Stimulated activated CD4-positive, alpha-beta T cell treated with anti-CD3 and anti-CD28 coated beads, TNF-alpha, amount 100 ng/mL, for 1 hour (primary cell): ENCODE measurements at places on chromosomes 4 and X.

- DNase-seq, result no peak
Measured at GRCh38 chr4:150799207-150799606, 215.9 kb downstream of the LRBA start.

DNA sequence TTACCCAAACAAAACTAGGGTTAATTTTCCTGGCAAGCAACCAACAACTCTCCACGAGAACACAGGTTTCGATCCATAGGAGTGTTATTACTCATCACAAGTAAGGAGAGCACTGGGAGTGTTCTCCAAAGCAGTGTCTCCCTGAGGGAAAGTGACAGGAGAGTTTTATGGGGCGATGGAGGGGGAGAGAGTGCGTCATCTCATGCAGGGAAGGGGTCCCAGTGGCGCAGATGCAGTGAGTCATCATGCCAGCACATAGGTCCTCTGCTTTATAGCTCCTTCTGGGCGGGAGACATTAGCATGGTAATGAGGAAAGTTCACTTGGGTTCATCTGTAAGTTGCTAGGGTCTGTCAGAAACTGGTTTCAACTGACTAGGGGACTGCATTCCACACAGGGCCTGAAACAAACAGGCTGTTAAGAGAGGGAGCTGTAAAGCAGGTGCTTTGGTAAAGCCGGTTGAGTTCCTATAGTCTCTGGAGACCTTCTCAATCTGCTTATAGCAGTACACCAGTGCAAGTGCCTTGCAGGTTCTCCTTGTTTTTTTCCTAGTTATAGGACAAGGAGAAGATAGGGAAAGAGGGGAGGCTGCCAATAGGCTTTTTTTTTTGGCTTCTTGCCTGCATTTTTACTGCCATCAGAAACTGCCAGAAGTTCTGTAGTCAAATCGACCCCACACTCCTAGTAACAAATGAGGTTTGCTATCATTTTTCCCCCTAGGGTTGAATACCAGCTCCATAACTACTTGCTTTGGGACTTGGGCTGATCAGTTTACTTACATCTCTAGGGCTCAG is 12.8 kb upstream of the BOD1L1 start:
- no peak for DNase-seq

DNA sequence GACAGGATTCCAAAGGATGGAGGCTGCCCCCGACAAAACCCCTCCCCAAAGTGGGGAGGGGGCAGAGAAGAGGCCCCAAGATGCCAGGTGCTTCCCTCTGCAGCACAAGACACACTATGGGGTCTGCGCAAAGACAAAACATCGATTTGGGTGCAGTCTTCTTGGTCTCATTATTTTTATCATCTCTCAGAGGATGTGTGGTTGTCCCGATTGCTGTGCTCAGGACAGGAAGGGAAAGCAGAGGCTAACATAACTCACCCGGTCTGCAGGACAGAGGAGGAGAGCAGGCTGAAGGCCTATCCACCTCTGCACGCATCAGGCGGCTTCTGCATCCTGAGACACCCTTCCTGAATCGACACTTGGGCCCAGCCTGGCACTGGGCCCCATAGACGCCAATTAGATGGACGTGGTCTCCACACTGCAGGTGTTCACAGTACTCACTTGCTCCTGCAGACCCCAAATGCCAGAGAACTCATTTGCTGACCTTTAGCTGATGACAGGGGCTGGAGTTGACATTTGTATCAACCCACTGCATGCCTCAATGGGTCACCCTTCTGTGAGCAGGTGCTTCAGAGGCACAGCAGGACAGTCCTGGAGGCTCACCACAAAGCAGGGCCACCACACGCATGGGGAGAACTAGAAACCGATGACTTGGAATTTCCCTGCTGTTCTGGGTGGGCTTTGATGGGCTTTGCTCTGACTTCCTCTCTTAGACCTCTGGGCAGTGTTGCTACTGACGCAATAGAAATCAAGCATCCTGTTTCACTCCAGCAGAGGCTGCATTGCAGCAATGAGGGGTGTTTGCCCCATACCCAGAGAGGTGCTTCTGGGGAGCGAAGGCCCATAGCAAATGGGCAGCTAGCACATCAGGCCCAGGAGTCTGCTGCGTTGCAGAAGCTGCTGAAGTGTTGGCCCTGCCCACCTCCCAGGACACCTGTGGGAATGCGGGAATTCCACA is 96.3 kb upstream of the ENPP6 start:
- DNase-seq, result no peak

DNA sequence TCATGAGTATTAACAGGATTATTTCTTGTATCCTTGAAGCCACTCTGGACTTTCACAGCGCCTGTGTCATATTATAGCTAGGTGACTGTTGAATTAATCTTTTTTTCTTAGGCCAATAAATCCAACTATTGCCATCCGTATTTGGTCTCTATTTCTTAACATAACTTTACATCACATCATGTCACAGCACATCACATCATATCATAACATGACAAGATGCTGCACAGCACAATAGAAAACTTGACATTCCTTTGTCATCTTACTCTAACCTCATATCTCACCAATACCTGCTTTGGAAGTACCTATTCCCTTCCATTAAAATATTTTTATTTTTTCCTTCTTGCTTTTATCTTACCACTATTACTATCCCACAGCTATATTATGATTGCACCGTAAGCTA is 1480.8 kb downstream of the TECRL start:
- no peak for DNase-seq

DNA sequence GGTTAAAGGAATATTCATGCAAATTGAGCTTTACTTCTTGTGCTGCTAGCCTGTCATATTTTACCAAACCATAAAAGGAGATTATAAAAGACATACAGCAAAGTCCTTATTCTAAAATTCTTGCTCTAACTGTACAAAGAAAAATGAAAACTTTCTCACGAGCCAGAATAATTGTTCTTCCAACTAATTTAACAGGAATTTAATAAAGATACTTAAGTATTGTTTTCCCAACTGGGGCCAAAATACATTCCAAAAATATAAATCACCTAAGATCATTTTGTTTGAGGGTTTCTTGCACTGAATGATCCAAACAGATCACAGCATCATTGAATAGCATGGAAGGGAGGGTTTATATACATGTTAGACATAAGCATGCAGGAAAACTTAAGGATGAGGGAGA is 127.1 kb upstream of the PCDH18 start:
- no peak for DNase-seq
